ENCODE measurements at places on chromosomes 6 and 20. TPM values are rescaled to one million over a fixed set of nuclear protein-coding genes. Genes with fewer than 3 reads are reported as not detected.

PRSS16 gene
- total RNA-seq = 0.43 TPM

SLC17A1 gene
- total RNA-seq = not detected

FERMT1 gene
- 0.47 TPM for total RNA-seq

SNX21 gene
- total RNA-seq = 9.2 TPM

EDN1 gene
- 0.76 TPM for total RNA-seq
